ENCODE measurements at places on chromosomes 11 and 22. TPM values are rescaled to one million over a fixed set of nuclear protein-coding genes. Genes with fewer than 3 reads are reported as not detected.
A peak's percentile ranks its signal among the peaks of the same experiment; 100 is the strongest.

GRCh38 chr11:71466358-71466757 lies 13.4 kb downstream of the NADSYN1 start:
- DNase-seq: no peak

DNA sequence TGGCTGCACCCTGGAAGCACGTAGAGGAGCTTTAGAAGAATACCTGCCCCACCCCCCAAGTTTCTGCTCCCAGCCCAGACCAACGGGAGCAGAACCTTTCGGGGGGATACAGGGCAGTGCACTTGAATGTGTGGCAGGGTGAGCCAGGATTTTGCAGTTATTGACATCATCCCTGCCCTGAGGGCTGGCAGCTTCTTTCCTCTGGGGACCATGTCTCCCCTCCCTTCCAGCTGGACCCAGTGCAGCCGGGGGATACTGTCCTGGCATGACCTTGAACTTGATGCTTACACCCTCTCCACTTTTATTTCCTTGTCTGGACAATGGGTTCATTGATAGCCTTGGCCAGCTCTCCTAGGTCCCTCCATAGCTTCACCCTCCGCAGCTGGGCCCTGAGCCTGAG lies 4.1 kb upstream of the CABP7 start:
- DNase-seq: no peak

The OR5F1 gene
- total RNA-seq: not detected

DNA sequence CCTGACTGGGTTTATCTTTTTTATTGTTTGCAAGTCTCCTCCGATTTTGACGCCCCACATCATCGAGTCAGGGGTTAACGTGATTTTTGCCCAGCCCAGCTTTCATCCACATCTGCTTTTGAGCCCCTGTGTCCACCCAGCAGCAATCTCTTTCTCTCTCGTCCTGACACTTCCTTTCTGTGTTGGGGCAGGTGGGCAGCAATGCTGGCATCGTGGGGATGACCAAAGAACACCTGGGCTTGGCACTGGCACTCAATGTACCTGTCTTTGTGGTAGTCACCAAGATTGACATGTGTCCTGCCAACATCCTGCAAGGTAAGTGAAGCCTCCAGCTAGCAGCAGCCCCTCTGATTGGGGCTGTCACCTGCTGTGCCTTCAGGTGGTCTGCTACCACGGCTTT lies 15.8 kb downstream of the GTPBP1 start:
- no peak for DNase-seq

The CALCA gene
- not detected for total RNA-seq

- no peak for DNase-seq
Measured at GRCh38 chr22:24338726-24339451, 68.3 kb downstream of the SPECC1L start.

- no peak for DNase-seq
Measured at GRCh38 chr11:78560826-78561484, 13.7 kb downstream of the NARS2 start.

GRCh38 chr22:48702573-48703264 lies 1125.0 kb downstream of the BRD1 start:
- no peak for DNase-seq

DNA sequence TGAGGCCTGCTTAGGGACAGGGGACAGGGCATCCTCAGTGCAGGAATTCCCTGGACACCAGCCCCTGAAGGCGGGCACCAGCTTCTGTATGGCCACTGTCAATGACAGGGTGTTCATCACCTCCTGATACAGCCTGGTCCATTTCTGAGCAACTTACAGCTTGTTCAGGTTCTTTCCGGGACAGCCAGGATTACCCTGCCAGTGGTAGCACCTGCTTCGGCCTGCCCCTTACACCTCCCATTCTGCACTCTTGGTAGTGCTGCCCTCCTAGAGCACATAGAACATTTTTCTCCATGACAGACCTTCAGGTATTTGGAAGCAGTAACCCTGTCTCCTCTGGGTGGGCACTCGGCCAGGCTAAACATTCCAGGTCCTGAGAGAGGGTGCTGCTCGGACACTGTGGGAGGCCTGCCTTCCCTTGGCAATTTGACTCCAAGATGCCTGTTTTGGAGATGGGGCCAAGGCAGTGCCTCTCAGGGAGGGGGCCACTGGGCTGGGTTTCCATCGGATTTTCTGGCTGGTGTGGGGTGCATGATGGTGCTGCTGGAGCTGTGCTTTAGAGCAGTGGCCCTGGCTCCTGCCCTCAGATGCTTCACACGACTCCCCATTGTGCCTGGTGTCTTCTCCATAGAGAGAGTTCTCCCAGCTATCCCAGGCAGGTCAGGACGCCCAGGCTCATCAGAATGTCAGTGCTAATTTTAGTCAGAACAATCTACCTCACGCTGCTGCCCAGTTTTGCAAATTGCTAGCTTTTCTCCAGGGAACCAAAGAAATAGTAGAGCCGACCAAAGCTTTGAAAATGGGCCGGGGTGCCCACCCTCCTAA lies 1.2 kb downstream of the GAL3ST3 start:
- DNase-seq: no peak

- no peak for DNase-seq
Measured at GRCh38 chr11:119878990-119879389, 150.0 kb upstream of the NECTIN1 start.

DNA sequence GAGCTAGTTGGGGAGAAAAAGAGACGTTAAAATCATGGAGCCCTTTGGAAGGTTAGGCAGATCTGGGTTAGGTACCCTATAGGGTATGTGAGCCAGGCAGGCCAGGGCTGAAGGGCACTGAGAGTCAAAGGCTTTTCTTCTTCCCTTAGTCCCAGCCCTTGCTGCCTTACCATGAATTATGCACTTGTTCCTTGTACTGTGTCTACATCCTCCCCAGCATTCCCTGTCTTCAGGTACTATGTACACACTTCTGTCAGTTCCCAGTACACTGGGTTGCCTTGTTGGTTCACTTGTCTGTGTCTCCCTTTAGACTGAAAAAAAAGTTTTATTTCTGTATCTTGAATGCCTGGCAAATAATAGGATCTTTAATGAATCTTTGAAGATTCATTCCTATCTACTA lies 16.9 kb downstream of the RNF185 start:
- DNase-seq: no peak

GRCh38 chr11:61963282-61964057 lies 4.0 kb downstream of the FTH1 start:
- peak; percentile 25 for DNase-seq

DNA sequence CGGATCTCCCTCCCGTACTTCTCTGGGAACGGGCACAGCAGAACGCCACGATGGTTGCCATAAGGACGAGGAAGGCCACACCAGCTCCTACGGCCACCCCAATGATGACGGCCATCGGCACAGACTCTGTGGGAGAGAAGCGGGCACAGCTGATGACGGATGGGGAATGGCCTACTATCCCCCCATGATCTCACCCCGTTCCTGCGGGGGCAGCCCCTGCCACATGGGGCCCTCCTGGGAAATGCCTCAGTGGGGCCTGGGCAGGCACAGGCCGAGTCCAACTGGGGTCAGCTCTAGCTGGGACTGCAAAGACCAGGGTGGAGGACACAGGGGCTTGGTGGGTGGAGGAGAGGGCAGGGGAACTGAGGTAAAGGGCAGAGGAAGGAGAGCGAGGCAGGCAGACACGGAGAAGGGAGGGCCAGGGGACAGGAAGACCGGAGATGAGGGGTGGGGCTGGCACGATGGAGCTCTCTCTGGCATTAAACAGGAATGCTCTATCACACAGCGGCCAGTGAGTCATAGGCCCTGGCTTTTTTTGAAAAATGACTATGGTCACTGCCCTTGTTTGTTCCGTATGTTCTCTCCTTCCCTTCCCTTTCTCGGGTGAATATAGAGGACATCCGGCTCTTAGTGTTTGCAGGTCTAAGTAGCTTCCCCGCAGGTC lies 76.0 kb downstream of the ST3GAL4 start:
- no peak for DNase-seq

- no peak for DNase-seq
Measured at GRCh38 chr11:2513441-2513840, 68.6 kb downstream of the KCNQ1 start.

- no peak for DNase-seq
Measured at GRCh38 chr11:124536520-124536919, 6.9 kb downstream of the OR8B12 start.

- no peak for DNase-seq
Measured at GRCh38 chr11:94557421-94557820, 9.7 kb upstream of the PIWIL4 start.

DNA sequence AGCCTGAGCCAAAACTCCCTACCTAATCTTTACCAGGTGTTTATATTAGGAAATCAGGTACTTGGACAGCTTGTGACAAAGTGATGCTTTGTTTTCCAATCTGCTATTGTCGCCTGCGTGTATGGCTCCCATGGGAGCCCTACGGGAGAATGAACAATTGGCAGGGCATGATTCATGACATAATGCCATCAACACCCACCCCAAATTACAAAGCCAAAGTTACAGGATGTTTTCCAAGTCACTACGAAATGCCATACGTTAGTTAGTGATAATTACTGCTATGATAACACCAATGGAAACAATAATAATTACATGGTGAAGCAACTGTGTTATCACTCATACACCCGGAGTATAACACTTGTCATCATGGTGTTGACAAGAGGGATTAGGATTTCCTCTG lies 226.4 kb downstream of the FAM181B start:
- DNase-seq: no peak

The TESMIN gene
- total RNA-seq: 8.3 TPM

The MYOD1 gene
- not detected for total RNA-seq

DNA sequence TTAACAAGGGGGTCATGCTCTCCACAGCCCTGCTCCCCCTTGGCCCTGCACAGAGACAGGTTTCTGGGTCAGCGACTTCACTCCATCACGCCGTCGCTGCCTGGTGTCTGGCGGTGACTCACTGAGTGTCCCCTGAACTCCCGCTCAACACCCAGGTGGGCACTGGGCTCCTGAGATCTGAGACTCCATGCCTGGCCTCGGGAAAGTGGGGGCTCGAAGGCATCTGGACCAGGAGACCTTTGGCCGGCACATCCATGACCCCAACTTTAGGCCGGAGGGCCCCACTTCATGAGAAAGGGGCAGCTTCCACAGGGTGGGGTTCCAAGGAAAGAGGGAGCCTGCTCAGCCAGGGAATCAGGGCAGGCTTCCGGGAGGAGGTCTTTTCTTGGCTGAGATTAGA lies 79.3 kb upstream of the PRR5 start:
- DNase-seq: no peak

GRCh38 chr11:15687342-15687741 lies 572.6 kb downstream of the INSC start:
- no peak for DNase-seq

The PIWIL4 gene
- total RNA-seq: 2.0 TPM

GRCh38 chr11:120547811-120548681 lies 36.5 kb downstream of the GRIK4 start:
- DNase-seq: no peak

The SMTNL1 gene
- not detected for total RNA-seq

DNA sequence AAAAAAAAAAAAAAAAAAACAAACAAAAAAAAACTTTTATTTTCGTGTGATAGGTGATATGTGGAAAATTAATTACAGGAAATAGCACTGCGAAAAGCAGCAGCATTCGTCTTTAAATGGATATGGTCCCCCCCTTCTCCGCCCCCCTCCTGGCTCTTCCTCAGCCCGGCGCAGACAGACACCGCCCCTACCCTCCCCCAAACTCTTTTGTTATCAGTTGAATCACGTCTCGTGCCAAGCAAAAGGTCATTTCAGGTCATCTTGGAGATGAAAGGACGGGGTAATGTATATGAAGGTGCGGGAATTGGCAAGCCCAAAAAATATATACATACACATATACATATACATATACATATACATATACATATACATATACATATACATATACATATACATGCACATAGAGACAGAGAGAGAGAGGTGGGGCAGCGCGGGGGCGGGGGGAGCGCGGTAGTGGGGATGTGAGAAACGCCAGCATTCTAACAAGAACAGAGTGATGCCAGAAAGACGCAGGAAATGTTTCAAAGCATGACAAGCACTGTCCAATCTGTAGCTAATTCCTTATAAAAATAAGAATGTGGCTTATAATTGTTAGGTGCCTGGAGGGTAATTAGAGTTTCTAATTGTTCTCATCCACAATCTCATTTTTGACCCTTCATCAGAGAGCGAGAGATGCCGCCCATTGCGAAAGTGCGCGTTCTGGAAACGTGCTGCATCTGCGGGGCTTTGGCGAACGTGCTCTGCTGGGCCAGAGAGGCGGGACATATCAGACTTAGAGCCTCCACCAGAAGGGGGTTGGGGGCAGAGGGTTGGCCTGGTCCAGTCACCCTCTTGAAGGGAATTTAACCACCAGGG lies 214.5 kb upstream of the UBASH3B start:
- DNase-seq: no peak

The PARVA gene
- total RNA-seq: 0.89 TPM

The XPNPEP3 gene
- 20.7 TPM for total RNA-seq

The RTN4R gene
- total RNA-seq: 3.0 TPM

DNA sequence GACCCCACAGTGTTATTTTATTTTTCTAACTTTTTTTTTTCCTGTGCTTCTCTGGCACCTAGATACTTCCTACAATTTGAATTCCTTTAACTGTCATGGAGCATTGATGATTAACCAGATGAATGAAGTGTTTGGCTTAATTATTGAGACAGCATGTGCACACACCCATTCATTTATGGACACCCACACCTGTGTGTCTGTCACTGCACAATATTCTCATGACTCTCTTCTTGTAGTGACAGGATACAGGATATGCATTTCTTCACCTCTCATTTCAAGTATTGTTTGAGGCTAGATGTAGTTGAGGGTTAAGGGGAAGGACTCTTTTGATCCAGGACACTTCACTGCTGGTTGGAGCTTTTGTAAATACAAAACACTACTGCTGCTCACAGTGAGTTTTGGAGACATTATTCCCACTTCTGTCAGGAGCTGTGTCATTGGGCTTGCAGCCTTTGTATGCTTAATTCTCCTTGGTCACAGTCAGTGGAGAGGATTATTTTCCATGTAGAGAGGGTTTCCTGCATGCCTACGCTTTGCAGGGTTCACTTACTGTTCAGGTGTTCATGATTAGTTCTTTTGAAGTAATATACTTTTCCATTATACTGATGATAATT lies 33.5 kb downstream of the SPECC1L start:
- DNase-seq: no peak

DNA sequence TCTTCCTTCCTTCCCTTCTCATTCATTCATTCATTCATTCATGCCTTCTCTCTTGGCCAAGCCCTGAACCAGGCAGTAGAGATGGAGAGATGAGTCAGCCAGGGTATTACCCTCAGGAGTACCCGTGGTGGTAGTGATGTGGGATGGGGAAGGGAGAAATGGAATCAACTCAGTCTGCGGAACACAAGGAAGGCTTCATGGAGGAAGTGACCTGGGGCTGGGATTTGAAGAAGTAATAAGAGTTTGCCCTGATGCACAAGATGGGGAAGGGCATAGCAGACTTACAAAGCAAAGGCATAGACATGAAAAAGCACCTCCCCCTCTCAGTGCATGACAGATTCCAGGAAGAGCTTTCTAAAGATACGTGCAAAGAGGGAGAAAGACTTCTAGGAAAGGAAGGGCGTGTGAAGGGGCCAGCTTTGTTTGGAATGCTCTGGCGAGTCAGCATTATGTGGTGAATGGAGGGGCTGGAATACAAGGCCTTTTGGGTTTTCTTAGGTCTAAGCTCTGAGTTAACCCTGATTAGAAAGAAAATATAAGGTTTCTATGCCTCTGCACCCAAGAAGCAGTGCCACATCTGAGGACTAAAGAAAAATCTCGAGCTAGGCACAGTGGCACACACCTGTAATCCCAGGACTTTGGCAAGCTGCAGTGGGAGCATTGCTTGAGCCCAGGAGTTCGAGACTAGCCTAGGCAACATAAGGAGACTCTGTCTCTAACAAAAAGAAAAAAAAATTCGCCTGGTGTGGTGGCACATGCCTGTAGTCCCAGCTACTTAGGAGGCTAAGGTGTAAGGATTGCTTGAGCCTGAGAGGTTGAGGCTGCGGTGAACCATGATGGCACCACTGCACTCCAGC lies 36.4 kb upstream of the ACER3 start:
- DNase-seq: no peak

The MLC1 gene
- 1.2 TPM for total RNA-seq

- DNase-seq: no peak
Measured at GRCh38 chr11:116234989-116235568, 537.7 kb downstream of the BUD13 start.
